ENCODE measurements at places on chromosomes 5 and 9.
A peak's percentile ranks its signal among the peaks of the same experiment; 100 is the strongest.

DNA sequence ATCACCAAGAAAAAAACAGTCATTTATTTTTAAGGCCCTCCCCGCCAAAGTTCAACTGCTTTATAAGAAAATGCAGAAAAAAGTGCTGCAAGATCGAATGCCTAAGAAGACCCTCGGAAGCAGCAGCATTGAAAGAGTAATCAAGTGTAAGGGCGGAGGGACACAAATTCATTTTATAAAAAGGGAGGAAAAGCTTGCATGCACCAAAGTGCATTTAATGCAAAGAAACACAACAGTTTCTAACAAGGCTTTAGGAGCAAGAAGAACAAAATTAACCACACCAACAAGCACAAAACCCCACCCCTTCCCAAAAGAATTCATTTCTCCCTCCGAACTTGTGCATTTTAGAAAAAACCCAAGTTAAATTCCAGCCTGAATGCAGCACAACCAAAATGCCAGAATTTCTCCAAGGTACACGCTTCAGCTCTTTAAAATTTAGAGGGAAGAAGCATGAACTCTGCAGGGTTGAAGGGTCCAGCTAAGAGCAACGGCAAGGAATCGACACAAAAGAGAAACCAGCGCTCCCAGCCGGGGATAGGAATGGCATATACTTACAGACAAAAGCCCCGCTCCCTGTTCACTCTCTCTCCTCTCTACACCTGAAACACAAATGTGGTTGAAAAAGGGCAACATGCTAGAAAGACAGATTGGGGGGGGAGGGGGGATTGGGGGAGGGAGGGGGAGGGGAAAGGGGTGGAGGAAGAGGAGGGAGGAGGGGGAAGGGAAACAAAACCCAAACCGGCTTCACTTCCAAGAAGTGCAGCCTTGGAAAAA is at the start of gene NREP:
TSS of gene NREP (minus strand) at position 614 of the 774 bp plus-strand sequence. CDS start 1,422 bp downstream, outside the sequence.
- no peak for DNase-seq

GRCh38 chr5:92613546-92613945 is 967.5 kb downstream of the NR2F1-AS1 start:
- no peak for DNase-seq

DNA sequence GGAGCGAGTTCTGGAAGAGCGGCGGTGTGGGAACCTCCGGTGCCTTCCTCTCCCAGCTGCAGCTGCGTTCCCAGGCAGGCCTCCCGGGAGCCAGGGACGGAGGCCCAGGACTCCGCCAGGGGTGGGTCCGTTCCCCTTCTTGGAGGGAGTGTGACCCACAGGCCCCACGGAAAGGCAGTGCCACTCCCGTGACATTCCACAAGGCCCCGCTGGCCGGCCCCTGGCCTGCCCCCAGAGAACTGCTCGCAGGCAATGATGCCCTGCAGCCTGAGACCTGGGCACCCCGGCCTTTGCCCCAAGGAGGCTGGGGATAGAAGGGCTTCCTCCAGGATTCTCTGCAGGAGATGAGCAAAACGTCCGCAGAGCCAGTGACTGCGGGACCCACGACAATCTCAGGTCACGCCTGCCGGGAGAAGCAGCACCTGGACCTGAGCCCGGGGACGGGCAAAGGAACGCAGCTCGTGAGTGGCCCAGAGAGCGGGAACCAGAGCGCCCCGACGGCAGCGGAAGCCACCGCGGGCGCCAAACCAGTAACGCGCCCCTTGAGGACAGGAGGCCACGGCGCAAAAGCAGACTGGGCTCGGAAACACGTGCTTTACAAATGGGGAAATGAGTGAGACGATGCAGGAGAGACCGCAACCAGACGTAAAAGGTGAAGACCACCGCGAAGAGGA is 9.3 kb downstream of the OBP2B start:
- DNase-seq = no peak

- no peak for DNase-seq
Observed at GRCh38 chr9:71901695-71902597, 9.0 kb downstream of the ABHD17B start.

DNA sequence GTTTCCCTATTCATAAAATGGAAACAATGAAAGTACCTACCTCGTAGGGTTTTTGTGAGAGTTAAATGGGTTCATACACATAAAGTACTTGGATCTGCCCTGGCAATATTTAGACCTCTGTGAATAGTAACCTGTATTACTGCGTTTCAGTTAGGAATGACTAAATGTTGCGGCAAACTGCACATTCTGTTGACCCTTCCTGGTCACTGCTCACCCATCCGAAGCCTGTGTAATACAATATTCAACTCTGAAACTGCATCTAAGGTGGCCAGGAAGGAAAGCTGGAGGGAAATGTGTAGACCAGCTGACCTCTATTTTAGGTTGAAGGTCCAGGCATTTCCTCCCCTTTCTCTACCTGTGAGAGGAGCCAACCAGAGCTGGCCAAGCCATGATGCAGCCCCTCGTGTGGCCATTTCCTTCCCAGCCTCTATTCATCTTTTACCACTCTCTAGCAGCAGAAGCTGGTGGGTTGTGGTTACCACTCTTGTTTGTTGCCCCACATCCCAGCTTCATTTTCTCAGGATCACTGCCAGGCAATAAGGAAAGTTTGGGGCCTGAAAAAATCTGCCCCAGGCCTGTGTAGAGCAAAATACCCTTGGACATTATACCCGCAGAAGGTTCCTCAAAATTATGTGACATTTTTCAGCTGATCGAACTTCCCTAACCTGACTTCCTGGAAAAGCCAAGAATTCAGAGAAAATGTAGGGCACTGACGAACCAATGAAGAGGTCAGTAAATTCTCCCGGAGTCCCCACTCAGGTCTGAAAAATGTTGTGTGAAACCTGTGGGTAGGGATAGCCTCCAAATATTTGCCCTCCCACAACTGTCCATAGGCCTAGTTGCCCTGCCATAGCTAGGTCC is 20.5 kb upstream of the PDCD1LG2 start:
- DNase-seq = no peak

- no peak for DNase-seq
Observed at GRCh38 chr9:123048748-123049147, 15.3 kb downstream of the GPR21 start.

DNA sequence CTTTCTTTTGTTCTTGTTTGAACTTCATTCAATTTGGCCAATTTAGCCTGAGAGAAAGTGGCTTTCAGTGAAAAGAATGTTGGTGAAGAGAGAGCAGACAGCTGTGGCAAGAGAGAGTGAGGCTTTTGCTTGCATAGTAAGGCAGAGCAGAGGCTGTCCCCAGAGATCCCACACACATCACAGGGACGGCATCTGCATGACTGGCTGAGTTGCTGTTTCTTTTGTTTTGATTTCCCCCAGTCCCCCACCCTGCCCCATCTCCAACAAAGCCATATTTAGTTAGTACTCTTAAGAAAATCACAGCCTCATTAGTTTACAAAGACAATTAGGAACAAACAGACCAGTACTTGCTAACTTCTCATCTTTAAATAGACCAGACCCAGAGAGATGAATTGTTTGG is 363.9 kb upstream of the SEMA6A start:
- DNase-seq = peak; percentile 55

- DNase-seq = peak; percentile 83
Observed at GRCh38 chr5:181187500-181188213, 17.3 kb downstream of the TRIM7 start.

DNA sequence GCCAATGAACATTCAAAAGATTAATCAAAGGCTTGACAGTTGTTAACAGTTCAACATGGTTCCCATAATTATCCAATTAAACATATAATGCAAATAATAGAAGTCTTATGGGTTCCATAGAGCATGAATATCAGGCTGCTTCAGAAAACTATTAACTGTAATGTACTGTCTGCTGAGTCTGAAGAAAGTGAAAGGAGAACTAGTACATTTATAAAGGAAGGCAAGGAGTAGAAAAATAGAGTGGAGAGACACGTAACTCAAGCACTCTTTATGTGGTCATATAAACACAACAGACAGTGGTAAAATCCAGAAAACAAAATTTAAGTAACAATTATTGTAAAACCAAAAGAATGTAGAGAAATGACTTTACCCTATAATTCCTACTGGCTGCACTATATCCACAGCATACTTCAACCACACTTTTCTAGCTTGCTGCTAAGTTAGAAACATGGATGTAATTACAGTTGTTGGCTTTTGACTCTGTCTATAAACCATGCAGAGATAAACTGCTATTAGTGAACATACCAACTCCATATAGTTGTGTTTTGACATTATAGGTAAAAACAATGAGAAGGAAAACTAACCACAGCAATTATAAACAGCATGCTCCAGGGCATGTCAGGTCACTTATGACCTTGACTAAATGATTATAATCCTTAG is 32.7 kb downstream of the NFIB start:
- no peak for DNase-seq

- DNase-seq = no peak
Observed at GRCh38 chr9:99274016-99274415, 51.9 kb downstream of the SEC61B start.

- DNase-seq = no peak
Observed at GRCh38 chr5:30100148-30100713, 1093.3 kb upstream of the CDH6 start.

DNA sequence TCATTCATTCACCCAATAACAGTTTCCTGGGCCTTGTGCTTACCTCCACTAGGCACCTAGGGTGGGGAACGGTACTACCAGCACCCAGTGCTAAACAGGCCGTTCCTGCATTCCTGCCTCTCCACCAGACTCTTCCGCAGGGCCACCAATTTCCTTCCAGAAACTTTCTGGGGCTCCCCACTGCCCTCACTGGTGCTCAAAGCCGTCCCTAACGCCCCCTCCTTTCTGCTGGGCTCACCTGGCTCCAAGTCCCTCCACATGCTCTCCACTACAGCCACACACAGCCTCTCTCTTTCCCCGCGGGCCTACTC is 1.4 kb downstream of the PHF19 start:
- no peak for DNase-seq

- peak; percentile 44 for DNase-seq
Observed at GRCh38 chr9:97710356-97711222, 13.4 kb upstream of the XPA start.

DNA sequence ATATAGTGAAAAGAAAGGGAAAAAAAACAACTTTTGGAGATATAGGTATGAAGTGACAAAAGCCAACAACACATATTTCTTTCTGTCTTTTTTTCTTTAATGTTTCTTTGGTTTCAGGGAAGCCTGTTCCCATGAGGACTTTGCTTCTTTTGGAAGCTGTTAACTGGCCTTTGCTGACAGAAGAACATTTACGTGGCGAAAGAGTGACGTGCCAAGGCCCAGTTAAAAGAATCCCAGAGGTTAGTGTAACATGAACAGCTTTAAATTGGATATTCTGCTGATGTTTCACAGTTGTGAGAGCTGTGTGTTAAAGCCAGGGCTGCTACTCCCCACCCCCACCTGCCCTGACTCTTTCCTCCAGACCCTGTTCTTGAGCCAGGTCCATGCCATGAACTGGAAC is 275.9 kb downstream of the CRB2 start:
- peak; percentile 52 for DNase-seq

- DNase-seq = no peak
Observed at GRCh38 chr5:148928141-148928540, 101.7 kb downstream of the ADRB2 start.

- DNase-seq = no peak
Observed at GRCh38 chr9:131076347-131077195, 19.8 kb upstream of the AIF1L start.

GRCh38 chr5:122327110-122327509 is 15.1 kb downstream of the SNCAIP start:
- no peak for DNase-seq

DNA sequence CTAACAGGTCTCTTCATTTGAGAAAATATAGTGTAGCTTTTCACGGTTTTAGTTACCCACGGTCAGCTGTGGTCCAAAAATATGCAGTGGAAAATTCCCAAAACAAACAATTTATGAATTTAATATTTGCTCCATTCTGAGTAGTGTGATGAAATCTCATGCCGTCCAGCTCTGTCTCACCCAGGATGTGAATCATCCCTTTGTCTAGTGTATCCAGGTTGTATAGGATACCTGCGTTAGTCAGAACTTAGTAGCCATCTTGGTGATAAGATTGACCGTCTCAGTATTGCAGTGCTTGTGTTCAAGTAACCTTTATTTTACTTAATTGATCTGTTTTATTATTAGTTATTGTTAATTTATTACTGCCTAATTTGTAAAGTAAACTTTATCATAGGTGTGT is 41.1 kb downstream of the NDUFS4 start:
- no peak for DNase-seq
